Esophagus squamous epithelium (tissue), 5 donors: ENCODE measurements at places on chromosomes 5 and 9. TPM values are rescaled to one million over a fixed set of nuclear protein-coding genes. Genes with fewer than 3 reads are reported as not detected.

- DNase-seq: no peak
These were observed 5.6 kb downstream of the GNPDA1 start for GRCh38 chr5:142007237-142007544.

The CAMK2A gene
- total RNA-seq: not detected

The PTGES gene
- total RNA-seq: 18.6 TPM

The C5orf63 gene
- 5.1 TPM for total RNA-seq

GRCh38 chr5:158654415-158654814 is 445.3 kb downstream of the EBF1 start:
- no peak for DNase-seq

DNA sequence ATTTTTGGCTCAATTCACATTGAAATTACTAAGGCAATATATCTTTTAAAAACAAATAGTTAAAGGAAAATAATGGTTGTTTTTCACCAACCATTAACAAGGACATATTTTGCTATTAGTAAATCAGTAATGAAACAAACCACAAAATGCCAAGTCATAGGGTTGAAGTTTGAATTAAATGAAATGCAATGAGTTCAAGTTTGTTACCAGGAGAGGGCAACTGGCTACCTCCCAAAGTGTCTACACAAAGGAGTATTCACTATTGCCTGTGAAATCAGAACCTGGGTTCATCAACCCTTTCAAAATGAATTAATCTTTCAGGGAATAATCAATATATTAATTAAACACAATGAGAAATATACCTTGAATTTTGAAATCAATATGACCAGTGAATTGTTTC is 138.4 kb upstream of the DMRTA1 start:
- no peak for DNase-seq

GRCh38 chr9:103245369-103245768 is 250.2 kb downstream of the CYLC2 start:
- DNase-seq: no peak

GRCh38 chr5:128566178-128566577 is 28.1 kb upstream of the FBN2 start:
- DNase-seq: no peak

GRCh38 chr5:31504529-31504928 is 27.4 kb downstream of the DROSHA start:
- no peak for DNase-seq

The ATOX1 gene
- 56.0 TPM for total RNA-seq

- DNase-seq: no peak
These were observed 780 bp downstream of the RNU6ATAC start for GRCh38 chr9:134163371-134164196.

- no peak for DNase-seq
These were observed 37.3 kb upstream of the FYB1 start for GRCh38 chr5:39256477-39257235.

DNA sequence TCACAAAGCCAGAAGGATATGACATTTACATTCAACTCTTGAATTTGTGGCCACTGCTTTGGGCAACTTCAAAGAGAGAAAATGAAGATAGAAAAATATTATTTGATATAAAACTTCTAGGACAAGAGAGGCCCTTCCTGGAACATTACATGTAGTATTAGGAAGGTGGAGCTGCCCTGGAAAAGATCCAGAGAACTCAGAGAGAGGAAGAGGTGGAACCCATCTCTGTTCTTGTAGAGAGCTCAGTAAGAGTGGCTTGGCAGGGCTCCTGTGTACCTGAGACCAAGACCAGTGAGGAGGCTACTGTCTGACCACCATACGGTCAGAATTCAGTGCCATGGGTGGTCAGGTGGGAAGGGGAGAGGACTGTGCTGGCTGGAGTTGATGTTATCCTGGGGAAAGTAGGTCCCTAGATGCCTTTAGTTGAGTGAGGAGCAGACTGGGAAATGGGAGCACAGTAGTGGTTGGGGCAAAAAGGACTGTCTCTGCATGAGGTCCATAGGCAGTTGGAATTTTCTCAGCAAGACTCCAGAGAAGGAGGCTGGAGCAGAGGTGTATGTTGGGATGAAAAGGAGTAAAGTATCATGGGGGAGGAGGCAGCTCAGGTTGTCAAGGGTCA is 7.6 kb downstream of the TGFBI start:
- DNase-seq: no peak

DNA sequence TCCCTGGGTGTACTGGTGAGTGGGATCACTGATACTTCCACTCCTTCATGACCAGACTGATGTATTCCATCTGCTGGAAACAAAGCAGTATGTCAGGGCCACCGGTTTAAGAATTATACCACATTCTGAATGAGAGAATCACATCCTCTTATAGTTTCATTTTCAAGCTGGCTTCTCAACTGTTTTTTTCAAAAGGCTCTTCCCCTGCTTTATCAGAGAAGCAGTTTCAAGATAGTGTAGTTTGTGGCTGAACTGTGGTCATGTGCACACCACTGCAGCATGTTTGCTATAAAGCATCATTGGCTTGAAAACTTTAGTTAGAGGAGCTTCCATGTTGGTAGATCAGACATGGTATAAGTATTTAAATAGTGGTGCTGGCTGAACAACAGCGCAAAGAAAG is 450.5 kb upstream of the CDH10 start:
- no peak for DNase-seq

The ZBTB26 gene
- total RNA-seq: 6.5 TPM

The HAPLN1 gene
- total RNA-seq: not detected

The GAS1 gene
- total RNA-seq: 3.4 TPM

The NUP155 gene
- 9.1 TPM for total RNA-seq
